ENCODE measurements at places on chromosomes 6 and 20.

- no peak for DNase-seq
Observed at GRCh38 chr6:160420253-160420968, 72.2 kb downstream of the SLC22A3 start.

- DNase-seq: no peak
Observed at GRCh38 chr6:34602318-34603111, 46.4 kb upstream of the SPDEF start.

- DNase-seq: no peak
Observed at GRCh38 chr6:24743265-24743943, 24.4 kb upstream of the C6orf62 start.

- DNase-seq: no peak
Observed at GRCh38 chr6:3500262-3501014, 43.6 kb upstream of the SLC22A23 start.

- no peak for DNase-seq
Observed at GRCh38 chr6:42257614-42258013, 40.0 kb upstream of the MRPS10 start.

DNA sequence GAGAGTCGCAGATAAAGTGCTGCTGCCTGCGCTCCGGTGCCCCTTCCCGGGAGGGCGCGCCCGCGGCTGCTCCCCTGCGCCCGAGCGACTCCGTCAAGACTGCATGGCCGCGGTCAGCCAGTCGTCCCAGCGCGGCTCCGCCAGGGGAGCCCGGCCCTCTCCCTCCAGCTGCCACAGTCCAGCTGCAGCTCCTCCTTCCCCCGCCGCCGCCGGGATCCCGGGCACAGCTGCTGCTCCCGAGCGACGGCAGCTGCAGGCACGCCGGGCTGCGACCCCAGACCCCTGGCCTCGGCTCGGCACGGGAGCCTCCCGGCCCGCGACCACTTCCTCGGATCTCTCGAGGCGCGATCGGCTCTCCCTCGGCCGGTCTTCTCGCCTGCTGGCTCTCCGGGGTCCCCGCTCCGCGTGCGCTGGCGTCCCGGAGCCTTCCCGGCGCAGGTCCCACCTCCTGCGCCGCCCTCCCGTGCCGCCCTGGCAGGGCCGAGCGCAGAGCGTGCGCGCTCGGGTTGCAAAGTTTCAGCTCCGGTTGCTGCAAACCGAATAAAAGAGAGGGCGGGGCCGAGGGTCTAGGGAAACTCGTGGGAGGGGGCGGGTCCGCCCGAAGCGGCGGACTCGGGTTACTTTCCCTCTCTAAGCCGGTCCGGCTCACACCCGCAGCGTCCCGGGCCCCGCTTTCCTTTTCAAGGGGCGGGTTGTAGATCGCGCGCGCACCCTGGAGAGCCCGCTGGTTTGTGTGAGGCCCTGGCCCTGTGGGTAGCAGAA is at the start of gene CNKSR3:
TSS of gene CNKSR3 (minus strand) at position 542 of the 762 bp plus-strand sequence. CDS start 571 bp downstream, outside the sequence.
- no peak for DNase-seq

DNA sequence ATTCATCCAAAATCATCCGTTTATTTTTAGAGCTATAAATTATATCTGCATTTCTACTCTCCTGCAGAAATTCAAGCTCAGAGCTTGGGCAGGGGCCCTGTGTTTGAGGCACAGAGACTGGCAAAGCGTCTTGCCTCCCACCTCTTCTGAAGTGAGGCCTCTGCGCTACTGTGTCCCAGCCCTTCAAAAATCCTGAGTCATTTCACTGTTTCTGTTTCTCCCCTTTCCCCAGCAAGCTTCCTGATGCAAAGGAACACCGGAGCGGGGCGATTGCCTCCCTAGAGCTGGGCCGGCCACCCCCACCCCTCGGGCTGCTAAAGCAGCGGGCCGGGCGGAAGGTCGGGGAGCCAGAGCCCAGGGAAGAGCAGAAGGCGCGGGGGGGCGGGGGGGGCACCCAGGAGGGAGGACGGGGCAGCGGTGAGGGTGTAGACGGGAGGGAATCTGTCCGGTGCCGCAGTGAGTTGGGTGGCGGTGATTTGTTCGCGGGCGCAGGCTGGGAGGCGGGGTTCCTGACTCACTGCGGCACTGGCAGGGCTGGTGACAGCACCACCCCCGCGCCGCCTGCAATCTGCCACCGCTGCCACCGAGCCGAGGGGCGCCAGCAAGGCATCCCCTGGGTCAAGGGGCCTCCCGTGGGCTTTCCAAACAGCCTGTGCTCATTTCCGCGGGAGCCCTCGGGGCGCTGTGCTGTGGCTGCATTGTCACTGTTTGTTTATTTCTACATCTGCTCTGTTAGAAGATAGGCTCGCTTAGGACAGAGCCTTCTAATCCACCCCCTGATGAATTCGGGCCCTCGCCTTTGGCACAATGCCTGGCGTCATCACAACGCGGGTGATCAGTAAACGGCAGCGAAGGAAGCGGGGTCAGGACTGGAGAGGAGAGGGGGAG is 46.5 kb upstream of the SNAP25 start:
- no peak for DNase-seq

DNA sequence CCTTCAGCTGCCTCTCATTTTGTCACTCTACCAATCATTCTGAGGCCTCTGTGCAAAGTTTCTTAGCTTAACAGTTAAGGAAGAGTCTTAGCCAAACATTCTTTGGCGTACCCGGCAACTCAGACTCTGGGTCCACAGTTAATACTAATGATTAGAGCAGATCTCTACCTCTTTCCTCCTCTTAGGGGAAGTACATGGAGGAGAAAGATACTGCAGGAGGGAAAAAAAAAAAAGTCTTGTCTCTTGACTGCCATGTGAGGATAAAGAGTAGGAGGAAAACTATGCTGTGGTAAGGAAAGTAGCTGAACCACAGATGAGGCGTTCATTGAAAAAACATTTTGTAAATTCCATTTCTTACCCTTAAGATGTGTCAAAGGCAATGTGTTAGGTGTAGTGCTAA is 44.0 kb upstream of the MARCKS start:
- DNase-seq: no peak

DNA sequence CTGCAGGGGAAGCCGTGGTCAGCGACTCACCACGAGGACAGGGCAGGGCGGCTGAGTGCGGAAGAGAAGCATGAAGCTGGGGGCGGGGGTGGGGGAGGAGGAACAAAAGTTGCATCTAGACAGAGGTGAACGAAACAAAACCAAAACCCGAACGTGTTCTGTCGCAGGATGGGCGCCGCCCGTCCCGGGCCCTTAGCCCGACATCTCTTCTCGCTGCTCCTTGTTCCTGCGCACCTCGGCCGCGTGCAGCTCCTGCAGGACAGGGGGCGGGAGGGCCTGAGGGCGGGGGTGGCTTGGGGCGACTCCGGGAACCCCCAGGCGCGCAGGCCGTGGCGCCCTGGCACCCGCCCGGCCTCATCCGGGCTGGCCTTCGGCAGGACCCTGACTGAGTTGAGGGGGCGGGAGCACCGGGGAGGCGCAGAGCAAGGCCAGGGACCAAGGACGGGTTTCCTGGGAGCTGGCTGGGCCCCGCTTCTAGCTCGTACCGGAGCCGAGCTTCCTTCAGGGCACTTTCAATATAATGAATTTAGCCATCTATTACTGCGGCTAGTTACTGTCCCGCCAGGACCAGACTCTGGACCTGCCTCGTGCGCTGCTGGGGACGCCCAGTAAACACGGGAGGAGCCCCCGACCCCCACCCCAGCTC is 12.0 kb downstream of the STMN3 start:
- DNase-seq: no peak

- DNase-seq: no peak
Observed at GRCh38 chr20:57475388-57476083, 49.4 kb downstream of the CTCFL start.

DNA sequence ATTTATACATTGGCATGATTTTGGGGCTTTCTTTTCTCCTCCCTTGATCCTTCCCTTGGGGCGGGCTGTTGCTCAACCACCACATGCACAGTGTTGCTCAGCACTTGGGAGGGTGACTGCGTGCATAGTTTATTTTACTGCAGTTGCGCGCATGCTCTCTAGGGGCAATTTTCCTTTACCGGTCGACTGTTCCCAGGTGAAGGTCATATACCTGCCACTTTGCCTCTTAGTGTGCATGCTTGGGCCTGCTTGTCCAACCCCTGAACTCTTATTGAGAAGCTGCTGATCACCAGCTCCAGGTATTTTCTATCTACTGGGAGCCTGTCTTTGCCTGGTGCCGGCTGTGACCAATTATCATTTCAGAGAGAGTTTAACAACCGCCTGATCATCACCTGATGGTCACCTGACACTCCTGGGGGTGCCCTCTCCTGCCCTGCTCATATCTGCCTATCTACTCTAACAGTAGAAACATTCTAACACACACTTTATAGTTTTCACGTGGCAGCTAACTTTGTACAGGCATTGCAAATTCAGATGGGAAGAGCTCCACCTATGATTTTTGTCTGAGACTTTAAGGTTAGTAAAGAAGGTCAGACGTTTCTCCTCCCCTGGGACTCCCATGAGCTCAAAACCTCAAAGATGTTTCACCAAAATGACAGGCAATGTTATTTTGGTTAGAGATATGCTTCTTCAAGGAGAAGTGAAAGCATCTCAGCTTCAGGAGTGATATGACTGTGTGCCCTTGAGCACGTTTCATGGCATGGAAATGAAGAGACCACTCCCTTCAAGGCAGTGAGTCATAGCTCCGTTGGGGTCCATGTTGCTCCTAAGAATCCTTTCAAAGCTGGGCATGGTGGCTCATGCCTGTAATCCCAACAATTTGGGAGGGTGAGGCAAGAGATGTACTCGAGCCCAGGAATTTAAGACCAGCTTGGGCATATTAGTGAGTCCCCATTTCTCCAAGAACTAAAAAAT is 227.5 kb upstream of the MYLIP start:
- no peak for DNase-seq

- DNase-seq: no peak
Observed at GRCh38 chr20:10940941-10941340, 267.1 kb upstream of the JAG1 start.

DNA sequence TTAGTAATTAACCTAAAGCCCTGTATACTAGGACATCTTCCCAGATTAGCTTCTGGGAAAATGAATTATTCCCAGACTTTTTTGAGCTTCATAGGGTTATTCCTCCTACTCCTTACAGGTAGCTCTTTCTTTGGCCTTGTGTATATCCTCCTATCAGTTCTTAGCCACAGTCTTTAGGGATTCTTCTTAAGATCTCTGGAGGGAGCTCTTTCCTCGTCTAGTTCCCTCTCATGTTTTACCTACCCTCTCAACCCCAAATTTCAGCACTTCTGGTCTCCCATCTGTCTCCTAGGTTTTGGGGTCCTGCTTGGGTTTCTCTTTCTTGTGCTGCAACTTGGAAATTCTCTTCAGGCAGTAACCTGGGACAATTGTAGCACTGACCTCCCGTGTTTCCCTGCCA is 46.4 kb upstream of the SLC35B3 start:
- DNase-seq: no peak

DNA sequence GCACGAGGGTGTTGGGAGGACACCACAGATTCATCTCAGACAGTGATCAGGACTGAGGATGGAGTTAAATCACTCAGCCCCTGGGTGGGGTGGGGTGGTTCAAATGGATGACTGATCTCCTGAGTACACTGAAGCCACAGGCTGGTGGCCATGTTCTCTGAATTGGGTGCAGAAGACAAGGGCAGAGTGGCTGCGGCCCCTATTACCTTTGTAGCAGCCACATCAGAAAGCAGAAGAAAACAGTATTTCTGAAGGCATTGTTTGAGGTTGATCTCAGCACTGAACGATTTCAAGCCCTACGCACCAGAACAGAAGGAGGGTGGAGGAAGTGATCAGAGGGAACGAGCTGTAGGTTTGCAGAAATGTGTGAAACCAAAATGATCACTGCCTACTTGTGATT is 71.6 kb downstream of the SH3BGRL2 start:
- DNase-seq: no peak

DNA sequence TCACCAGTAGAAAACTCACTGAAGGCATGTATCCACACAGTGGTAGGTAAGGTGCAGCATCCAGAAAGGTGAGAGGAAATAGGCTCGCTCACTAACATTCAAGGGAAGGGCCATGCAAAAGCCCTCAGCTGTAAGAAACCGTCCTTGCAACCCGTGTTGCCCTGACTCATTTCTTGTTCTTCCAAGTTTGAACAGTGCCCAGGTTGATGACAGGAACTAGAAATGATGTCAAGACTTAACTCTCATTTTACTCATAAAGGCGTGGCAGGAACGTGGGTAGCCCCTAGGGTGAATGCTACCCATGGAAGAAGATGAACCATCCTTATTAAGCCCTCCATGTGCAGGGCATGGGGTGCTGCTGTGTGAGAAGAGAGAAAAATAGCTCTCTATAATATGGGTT is 187.6 kb downstream of the CD83 start:
- DNase-seq: no peak

GRCh38 chr6:166501246-166501645 is 85.2 kb downstream of the RAMACL start:
- DNase-seq: no peak

All from activated CD4-positive, CD25-positive, alpha-beta regulatory T cell treated with anti-CD3 and anti-CD28 coated beads, Interleukin-2, amount 50 U/mL, for 72 hours (primary cell).